Activated CD4-positive, alpha-beta T cell treated with anti-CD3 and anti-CD28 coated beads for 48 hours (primary cell): ENCODE measurements at places on chromosomes 16 and 17.

GRCh38 chr17:43665084-43665936 lies 3.6 kb upstream of the MEOX1 start:
- no peak for DNase-seq

DNA sequence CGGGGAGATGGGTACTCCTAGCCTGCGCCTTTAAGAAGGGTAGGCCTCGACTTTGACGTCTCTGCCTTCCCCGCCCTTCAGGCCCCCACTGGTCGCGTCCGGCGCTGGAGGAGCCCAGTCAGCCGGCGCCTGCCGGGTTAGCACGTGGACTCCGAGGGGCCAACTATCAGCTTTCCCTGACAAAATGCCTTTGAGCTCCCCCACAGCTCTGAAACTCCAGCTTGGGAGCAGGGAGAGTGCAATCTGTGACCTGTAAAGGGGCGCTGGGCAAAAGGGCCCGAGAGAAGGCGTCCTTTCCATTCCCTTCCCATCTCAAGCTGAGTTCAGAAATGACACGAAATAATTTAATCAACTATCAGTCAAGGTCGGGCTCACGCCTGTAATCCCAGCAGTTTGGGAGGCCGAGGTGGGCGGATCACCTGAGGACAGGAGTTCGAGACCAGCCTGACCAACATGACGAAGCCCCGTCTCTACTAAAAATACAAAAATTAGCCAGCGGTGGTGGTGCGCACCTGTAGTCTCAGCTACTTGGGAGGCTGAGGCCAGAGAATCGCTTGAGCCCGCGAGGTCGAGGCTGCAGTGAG lies 2.3 kb upstream of the SLC25A39 start:
- peak; percentile 94 for DNase-seq

- DNase-seq = no peak
Observed at GRCh38 chr16:83951544-83951943, 1.5 kb upstream of the OSGIN1 start.

DNA sequence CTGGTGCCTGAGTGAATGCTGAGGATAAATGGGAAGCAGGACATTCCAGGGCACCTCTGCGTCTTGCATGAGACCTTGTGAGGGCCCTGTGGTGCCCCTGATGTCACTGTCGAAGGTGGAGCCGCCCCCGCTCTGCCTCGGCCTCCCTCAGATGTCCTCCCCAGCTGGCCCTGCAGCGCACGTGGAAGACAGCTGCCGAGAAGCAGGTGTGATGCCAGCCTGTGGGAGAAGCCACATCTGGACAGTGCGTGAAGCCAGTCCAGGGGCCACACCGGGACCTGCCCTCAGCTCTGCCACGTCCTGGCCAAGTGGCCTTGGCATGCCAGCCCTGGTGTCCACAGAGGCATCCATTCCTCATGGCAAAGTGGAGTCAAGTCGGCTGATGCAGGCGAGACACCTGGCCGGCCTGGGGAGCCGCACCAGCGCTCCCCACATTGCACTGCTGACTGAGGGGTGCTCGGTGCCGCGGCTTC lies 21.6 kb upstream of the METRNL start:
- DNase-seq = no peak

DNA sequence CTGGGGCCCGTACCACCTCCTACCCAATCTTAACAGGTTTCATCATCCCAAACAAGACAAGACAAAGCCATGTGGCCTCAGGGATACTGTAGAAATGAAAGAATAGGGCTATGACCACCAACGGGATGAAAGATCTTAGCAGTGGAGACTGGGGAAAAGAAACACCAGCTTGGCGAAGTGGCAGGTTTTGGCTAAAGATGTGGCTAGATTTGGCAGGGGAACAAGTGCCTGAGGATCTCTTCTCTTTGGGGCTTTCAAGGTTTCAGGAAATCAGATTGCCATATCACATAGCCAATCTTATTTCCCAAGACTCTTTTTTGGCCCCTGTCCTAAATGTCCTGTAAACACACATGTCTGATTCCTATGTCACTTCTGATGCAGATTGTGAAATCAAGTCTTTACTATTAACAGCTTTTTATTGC lies 6.9 kb downstream of the KRT24 start:
- DNase-seq = no peak

DNA sequence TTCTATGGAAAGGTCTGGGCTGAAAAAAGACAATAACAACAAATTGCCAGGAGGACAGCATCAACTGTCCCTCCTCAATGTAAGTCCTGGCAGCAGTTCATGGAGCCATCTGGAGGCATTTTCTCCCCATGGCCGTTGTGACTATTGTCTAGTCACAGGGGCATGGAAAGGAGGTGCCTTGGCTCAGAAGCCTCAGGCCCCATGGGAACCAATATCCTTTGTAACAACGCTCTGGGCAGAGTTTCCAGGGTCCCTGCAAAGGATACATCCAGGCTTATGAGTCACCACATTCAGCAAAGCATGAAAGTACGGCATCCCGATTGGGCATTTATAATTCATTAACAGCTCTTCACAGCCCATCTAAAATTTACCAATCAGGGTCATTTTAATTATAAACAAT lies 85.2 kb downstream of the GLG1 start:
- DNase-seq = no peak

GRCh38 chr17:76383546-76384221 lies 725 bp upstream of the SPHK1 start:
- peak; percentile 66 for DNase-seq

- DNase-seq = no peak
Observed at GRCh38 chr17:2946144-2946543, 117.3 kb downstream of the OR1D5 start.

DNA sequence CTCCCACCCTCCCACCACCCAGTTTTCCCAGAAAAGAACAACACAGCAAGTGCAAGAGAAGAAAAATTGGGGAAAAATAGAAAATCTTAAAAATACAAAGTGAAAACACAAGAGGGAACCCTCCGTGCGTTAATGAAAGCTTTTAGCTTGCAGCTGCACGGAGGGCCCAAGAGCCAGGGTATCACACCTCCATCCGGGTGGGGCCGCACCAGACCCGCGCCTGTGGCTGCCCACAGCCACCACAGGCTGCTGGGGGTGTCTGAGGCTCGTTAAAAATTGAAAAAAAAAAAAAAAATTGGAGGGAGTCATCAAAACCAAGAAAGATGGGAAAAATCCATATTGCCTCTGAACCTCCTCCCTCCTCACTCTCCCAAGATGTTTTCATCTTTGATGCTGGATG lies 18.6 kb downstream of the ENGASE start:
- no peak for DNase-seq

DNA sequence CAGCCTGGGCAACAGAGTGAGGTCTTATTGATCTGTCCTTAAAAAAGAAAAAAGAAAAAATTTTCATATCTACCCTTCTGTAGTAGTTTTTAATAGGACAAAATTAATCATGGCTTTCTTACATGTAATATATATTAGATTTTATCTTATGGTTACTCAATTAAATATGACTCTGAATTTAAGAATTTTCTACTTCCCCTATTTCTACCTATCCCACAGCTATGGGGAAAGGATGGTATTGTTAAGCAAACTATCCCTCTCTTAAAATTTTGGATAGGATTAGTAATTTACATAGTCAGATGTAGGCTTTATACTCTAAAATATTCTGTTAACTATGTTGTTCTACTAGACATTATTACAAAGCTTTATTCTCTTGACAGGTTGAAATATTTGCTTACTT lies 62.5 kb downstream of the NQO1 start:
- DNase-seq = no peak

DNA sequence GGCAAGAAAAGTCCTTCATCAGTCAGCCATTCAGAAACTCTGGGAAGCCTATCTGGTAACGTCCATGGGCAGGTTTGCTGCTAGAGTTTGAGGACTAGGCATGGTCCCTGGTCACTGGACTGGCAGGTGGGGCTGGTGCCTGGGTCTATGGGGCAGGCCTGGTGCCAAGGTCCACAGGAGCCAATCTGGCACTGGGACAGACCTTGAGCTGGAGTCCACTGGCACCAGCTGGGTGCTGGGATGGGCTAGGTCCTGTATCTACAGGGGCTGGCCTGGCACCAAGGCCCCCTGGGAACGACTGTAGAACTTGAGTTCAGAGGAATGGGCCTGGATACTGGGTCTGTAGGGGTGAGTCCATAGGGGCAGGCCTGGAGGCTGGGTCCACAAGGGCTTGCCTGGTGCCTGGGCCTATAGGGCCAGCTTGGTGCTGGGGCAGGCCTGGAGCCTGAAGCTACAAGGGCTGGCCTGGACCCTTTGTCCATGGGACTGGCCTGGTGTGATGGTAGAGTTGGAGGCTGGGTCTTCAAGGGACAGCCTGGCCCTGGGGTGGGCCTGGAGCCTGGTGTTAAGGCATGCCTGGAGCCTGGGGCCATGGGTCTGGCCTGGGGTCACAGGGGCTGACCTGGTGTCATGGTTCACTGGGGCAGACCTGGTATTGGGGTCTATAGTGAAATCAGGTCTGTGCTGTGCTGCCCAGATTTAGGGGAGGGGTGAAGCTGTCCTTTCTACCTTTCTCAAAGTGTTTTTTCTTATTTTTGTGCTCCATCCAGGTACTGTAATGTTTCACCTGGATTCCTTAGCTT lies 30.5 kb upstream of the NKD1 start:
- DNase-seq = no peak

DNA sequence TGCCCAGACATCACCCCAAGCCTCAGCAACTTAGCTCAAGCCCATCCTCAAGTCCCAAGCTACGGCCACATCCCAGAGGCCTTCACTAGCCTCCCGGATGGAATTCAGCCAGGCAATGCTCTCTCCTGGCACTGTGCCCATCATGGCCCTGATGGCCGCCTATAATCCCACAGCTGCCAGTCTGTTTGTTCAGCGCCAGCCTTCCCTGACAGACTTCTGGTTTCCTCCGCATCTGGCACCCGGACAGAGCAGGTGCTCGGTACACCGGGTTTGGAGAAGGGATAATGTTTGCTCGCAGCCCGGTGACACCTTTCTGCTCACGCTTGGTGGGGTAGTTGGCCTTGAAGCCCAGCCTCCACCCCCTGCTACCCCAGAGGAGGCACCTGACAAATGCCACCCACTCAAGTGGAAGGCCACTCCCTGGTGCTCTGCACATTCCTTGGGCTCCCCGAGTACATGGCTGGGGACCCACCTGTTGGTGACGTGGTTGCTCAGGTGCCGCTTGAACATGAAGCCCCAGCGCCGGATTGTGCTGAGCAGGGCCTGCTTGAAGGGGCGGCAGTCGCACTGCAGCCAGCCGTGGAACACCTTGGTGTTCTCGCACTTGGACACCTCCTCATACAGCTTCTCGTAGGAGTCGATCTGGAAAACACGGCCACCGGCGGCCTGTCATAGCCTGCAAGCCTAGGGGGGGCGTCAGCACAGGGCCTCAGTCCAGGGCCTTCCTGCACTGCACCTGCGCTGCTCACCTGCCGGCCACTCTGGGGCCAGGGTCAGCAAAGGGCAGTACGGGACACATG lies 47.1 kb downstream of the DNAH17 start:
- no peak for DNase-seq

- peak; percentile 36 for DNase-seq
Observed at GRCh38 chr16:30585022-30585399, 486 bp downstream of the ZNF785 start.

GRCh38 chr17:1487939-1488825 lies 4.3 kb downstream of the MYO1C start:
- DNase-seq = peak; percentile 71
